ENCODE measurements at places on chromosomes 6 and 20. TPM values are rescaled to one million over a fixed set of nuclear protein-coding genes. Genes with fewer than 3 reads are reported as not detected.

DNA sequence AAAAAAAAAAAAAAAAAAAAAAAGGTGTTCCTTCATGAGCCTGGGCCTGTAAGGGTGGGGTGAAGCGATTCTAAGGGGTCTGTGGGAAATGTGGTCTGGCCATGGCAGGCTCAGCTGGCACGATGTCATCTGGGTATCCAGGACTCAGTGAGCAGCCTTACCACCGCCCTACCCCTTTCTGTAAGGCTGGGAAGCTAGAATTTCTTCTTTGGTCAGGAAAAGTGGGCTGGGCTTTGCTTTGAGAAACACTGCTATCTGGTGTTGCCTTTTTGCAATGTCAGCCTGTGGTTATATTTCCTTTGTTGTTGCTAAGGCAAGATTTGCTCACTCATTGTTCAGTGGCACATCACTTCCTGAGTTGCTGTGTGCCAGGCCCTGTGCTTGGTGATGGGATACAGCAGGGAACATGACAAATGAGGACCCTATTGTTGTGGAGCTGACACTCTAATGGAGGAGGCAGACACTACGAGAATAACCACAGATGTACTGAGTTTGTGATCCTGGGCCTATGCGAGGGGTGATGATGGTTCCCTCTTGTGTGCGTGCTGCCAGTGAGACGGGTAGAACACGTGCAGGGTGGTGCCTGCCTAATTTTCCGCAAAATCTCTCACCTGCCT lies 45.9 kb upstream of the ZNFX1 start:
- no peak for DNase-seq
- H3K36me3 ChIP-seq: no peaks in the 10 kb centered on the region
- H3K4me1 ChIP-seq: peaks cover 20% of the 10 kb centered on the region
- H3K27ac ChIP-seq: no peak overlapping the region
- H3K4me3 ChIP-seq: no peak overlapping the region
- peaks cover 13% of the 10 kb centered on the region for H3K27me3 ChIP-seq

- no peak overlapping the region for H3K4me3 ChIP-seq
- H3K27ac ChIP-seq: no peak overlapping the region
- no peaks in the 10 kb centered on the region for H3K27me3 ChIP-seq
- no peak for DNase-seq
Observed at GRCh38 chr20:41654292-41654691, 36.1 kb upstream of the CHD6 start.

CRIP3 gene
- 2.9 TPM for polyA plus RNA-seq

- no peaks in the 10 kb centered on the region for H3K4me1 ChIP-seq
- no peak overlapping the region for H3K27ac ChIP-seq
- DNase-seq: no peak
- no peak overlapping the region for H3K4me3 ChIP-seq
- peaks cover 4% of the 10 kb centered on the region for H3K36me3 ChIP-seq
- no peaks in the 10 kb centered on the region for H3K27me3 ChIP-seq
Observed at GRCh38 chr6:158783851-158784250, 35.3 kb downstream of the EZR start.

OTOR gene
- not detected for polyA plus RNA-seq

NNAT gene
- polyA plus RNA-seq: 45.4 TPM

PCSK2 gene
- 0.32 TPM for polyA plus RNA-seq

DNA sequence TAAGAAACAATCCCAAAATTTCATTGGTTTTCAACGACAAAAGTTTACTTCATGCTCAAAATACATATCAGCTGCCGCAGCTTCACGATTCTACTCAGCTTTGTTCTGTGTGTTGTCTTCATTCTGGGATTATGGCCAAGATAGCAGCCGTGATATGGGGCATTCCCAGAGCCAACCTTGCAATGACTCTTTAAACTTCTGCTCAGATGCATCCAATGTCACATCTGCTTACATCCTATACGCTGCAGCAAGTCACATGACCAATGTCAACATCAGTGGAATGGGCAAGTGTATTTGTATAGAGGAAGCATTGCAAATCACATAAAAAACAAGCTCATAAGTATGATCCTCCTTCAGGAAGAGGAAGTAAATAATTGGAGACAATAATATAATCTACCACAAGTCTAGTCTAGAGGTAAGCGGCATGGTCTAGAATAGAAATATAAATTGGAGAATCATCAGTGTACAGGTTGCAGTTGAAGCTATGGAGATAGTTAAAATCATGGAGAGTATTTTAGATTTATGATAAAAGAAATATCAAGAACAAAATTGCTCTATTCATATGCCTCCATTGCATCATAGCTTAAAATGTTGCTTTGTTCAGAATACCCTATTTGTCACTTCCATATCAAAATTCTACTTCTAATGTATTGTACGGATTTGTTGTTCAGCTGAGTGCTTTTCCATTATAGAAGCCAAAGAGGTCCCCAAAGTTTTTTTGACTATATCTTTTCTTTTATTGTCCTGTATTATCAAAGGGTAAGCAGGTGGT lies 7.2 kb upstream of the C6orf141 start:
- H3K27me3 ChIP-seq: no peaks in the 10 kb centered on the region
- H3K4me3 ChIP-seq: no peak overlapping the region
- H3K27ac ChIP-seq: no peak overlapping the region
- H3K4me1 ChIP-seq: no peaks in the 10 kb centered on the region

Measured in left lung (tissue), 14 donors.